CD4-positive, alpha-beta memory T cell (primary cell): ENCODE measurements at places on chromosomes 11 and 22. TPM values are rescaled to one million over a fixed set of nuclear protein-coding genes. Genes with fewer than 3 reads are reported as not detected.

- DNase-seq, result no peak
Observed at GRCh38 chr11:134578807-134579723, 167.0 kb upstream of the B3GAT1 start.

DNA sequence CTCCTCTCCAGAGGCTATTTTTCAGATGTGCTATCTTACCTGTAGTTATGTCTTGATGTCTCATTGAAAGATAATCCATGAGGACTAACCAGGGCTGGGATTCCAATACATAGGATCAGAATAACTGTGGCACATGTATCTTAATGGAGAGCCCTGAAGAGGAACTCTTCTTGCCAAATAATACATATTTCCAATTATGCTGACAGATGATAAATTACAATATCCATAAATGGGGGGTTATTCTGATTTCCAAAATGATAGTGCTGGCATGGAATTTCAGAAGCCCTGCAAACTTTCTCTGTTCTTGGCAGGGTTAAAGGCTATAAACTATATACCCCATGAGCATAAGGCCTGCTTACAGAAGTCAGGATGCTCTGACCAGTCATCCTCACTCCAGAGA is 154.2 kb downstream of the ATG16L2 start:
- DNase-seq, result no peak

DNA sequence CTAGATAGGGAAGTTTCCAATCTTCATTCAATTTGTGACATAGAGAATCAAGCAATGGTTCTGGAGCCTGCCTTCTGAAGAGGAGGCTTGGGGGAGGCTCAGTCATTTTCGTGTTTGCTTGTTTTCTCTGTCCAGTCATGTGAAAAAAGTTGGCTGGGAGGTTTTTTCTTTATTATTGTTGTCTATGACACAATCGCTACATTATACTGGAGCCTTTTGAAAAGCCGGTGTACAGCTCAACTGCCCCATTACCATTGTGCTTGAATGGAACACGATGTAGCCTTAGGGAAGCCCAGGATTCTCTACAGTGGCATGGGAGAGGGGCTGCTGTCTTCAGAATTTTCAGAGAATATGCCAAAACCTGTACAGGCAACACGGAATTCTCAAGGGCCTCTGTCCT is 57.9 kb upstream of the NCAM1 start:
- DNase-seq, result no peak

DNA sequence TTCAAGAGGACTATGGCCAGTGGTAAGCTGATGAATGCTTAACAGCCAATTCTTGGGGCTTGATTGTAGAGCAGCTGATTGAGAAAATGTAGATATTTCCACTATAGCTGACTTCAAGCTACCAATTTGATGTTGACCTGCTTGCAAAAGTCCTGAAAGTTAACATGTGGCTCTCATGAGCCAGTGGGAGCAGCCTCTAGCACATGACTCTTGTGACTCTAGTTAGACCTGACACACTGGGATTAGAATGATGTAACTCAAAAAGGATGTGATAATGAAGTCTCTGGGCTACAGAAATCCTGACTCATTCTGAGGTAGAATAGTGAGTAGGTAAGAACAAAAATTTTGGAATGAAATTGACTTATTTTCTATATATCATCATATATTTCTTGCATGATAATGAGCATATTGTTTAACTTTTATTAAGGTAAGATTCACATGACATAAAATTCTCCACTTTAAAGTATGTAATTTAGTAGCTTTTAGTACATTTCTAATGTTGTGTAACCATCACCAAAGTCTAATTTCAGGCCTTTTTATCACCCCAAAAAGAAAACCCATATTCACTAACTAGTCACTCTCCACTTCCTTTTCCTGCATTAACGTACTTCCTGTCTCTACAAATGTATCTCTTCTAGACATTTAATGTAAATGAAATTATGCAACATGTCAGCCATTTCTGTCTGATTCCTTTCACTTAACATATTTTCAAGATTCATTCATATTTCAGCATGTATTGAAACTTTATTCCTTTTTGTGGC is 16.1 kb upstream of the OR52H1 start:
- no peak for DNase-seq

DNA sequence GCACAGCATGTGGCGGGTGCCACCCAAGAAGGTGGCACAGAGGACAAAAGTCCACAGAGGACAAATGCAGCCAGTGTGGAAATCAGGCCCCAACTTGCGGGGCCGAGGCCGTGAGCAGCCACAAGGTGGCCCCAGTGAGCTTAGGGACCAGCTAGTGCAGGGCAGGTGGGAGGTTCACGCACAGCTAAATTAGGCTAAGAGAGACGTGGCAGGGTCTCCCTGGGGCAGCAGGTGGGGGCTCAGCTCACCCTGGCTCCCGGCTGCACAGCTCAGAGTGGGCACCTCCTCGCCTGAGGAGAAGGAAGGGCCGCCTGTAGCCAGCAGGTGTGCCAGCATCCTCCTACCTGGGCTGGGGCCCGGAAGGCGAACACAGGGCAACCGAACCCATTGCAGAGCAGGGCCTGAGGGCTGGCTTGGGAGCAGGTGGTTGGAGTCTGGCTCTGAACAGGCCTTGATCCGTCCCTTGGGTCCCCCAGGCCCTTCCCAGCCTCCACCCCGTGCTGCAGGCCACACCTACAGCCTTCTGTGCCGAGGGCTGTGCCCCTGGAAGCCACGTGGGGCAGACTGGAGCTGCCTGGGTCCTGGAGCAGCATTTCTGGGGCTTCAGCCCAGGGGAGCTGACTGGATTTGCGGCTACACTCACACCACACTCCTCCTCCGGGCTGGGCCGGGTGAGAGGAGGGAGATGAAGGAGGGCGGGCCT is 26.1 kb upstream of the CELSR1 start:
- DNase-seq, result peak; percentile 72

DNA sequence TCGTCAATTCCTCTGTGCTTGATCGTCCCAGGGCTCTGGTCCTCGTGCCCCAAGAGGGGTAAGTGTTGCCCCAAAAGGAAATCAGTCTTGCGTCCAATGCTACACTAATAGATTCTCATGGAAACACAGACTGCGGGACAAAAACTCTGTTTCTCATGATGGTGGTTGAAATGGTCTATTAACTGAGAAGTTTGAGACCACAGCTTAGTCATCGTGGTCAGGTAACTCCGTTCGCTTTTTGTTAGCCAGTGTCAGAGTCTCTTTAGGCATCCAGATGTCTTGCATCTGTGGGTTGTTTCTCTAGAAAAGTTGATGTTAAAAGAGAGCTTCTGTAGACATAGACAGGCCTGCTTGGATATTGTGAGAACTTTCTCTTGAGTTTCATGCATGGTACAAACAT is 104.6 kb upstream of the SORL1-AS1 start:
- DNase-seq, result no peak

DNA sequence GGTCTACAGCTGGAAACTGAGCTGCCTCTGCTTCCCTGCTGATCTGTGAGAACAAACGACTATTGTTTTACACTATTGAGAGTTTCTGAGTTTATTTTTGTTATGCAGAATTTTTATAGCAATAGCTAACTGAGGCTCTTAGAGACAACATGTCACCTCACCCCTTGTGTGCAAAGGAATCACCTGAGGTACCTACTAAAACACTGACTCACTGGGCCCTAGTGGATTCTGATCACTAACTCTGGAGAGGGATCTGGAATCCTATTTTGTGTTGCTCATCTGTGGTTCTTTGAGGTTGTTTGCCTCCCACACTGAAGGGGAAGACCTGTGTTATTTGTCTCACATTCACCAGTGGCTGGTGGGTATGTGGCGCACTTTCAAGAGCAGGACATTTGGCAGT is 13.4 kb upstream of the B3GAT1 start:
- DNase-seq, result no peak

DNA sequence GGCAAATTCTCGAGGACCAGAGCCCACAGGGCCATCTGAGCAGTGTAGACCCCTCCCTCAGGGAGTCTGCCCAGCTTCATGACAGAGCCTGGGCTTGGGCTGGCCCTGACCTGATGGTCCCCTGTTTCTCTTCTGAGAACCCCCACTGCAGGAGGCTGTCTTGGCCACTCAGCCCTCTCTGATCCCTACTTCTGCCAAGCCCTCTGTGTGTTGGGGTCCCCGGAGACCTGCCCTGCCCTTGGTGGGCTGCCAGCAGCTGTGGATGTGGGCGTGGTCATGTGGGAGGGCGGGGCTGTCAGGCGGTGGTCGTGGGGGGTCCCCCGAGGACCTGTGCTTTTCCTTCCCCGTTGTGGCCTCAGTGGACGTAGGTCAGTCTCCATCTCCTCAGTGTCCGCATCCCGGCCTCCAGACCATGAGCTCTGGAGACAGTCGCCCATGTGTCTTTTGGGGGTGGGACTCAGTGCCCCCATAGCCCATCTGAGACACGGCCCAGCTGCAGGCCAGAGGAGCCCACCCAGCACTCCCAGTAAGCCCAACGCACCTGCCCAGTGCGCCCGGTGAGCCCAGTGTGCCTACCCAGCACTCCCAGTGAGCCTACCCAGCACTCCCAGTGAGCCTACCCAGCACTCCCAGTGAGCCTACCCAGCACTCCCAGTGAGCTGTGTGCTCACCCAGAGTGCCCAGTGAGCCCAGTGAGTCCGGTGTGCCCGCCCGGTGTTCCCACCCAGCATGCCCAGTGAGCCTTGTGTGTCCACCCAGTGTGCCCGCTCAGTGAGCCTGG is 409.2 kb downstream of the TBC1D22A start:
- no peak for DNase-seq

- DNase-seq, result no peak
Observed at GRCh38 chr11:81070948-81071347, 1630.1 kb upstream of the TENM4 start.

DNA sequence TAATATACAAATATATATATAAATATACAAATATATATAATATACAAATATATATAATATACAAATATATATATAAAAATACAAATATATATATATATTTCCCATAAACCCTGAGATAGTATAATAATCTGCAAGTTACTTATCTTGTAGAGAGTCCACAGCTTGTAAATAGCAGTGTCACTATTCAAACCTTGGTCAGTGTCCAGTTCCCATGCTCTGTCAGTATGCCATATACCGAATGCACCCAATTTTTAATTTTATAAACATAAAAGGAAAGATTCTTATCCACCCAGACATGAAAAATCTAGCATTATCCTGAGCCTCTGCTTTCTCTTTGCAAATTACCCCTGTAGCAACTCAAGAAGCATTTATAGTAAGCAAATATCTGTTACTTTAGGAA is 21.6 kb upstream of the CTSC start:
- DNase-seq, result no peak

DNA sequence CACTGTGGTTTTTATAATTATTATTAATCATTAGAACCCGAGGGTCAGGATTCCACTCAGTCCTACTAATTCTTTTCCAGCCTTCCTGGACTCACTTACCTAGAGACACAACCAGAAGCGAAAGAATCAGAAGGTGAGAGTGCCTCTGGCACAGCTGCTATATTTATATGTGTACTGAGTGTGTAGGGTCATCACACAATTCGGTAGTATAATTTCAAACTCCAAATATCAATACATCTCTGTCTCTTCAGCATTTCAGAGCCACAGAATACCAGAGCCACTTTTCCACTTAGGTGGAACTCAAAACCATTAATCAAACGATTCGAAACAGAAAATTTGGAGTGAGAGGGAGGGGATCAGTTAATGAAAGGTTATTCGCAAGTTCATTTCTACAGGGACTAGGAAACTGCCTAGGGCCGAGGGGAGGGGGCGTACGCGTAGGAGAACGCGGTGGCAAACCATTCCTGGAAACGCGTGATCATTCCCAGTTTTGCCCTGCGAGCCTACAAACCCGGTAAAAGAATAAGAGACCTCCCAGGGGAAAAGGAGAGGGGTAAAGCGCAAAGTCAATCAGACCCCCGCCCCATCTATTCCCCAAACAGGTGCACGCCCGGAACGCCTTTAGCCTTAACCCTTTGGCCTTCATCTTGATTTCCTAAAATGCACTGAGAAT is 5.4 kb downstream of the BSX start:
- DNase-seq, result no peak

GRCh38 chr11:27060816-27061460 is 20.3 kb downstream of the BBOX1 start:
- DNase-seq, result no peak

DNA sequence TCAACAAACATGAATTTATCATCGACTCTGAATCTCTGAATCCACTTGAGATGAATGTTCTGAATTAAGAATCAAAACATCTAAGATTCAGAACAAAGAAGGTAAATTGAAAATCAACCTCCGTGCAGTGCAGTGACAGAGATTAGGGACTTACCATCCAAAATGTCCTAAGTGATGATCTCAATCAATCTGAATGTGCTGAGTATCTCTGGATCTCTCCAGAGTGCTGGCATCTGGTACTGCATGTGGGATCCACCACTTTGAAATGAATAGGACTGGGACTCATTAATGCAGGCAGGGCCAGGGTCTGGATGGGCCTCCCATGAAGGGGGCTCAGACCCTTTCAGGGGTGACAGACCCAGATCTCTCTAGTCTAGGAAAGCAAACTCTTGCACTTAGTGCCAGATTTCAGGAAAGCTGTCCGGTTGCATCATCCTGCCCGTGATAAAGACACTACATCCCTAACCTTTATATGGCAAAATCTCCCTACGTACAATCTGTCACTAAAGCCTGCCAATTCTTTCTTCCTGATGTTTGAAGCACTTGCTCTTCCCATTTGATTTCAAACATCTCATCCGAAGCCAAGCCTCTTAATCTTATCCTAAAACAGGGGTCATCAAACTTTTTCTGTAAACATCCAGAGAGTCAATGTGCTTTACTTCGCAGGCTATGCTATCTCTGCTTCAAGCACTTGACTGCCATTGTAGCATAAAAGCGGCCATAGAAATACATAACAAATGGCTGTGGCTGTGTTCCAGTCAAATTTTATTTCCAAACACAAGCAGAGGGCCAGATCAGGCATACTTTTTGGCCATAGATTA is 263.3 kb downstream of the LARGE1 start:
- no peak for DNase-seq

GRCh38 chr11:116980136-116980793 is 118.0 kb downstream of the SIK3 start:
- DNase-seq, result no peak

GRCh38 chr11:12704049-12704448 is 29.8 kb downstream of the TEAD1 start:
- DNase-seq, result no peak

DNA sequence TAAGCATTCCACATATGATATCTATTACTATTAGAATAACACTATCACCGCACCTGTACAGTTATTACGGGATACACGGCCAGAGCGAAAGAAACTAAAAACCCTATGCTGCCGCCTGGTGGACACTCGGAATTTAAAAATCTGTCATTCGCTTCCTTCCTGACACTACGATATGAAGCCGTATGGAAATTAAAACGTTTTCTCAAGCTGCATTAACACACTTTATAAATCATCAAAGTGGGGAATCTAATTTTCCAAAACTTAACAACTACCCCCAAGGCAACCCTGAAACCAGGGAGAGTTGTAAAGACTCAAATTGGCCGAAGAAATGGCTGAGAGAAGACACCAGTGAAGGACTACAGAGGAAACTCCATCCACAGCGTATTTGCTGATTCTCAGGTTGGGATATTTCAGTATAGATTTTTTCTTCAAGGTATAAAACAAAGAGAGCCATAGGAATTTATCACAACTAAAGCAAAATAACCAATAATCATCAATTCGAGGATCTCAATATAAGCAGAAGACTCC is 1.4 kb downstream of the CCDC73 start:
- peak; percentile 57 for DNase-seq

Gene TBX10
- not detected for total RNA-seq

Gene KLHDC7B
- total RNA-seq, result 7.5 TPM

Gene LMO1
- total RNA-seq, result not detected

Gene PLA2G3
- not detected for total RNA-seq
